ENCODE measurements at places on chromosomes 16 and 17.

- DNase-seq = no peak
Observed at GRCh38 chr17:10063730-10064241, 134.6 kb downstream of the GAS7 start.

GRCh38 chr16:727291-727977 is 528 bp downstream of the HAGHL start:
- no peak for DNase-seq

GRCh38 chr17:1050246-1050995 is 53.5 kb downstream of the TIMM22 start:
- DNase-seq = no peak

GRCh38 chr17:2214047-2214928 is 89.3 kb downstream of the SMG6 start:
- DNase-seq = no peak
